ENCODE measurements at places on chromosomes 4 and X.

GRCh38 chr4:100372432-100372831 lies 145.4 kb downstream of the EMCN start:
- DNase-seq: no peak

DNA sequence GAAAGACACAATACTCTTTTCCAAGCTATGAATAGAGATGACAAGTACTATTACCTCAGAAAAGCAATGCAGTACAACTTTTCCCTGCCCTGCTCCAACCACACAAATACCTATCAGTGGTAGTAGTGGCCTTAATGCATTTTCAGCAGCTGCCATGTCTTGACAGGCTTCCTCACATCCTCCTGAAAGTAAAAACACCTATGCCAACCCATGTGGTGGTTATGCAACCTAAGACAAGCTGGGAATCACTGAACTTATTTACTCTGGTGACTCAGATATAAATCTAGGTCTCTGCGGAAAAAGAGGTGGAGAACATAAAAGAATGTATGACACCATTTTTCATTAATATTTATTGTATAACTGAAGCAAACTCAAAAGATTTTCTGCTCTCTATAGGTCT lies 14.5 kb downstream of the WDFY3 start:
- DNase-seq: no peak

DNA sequence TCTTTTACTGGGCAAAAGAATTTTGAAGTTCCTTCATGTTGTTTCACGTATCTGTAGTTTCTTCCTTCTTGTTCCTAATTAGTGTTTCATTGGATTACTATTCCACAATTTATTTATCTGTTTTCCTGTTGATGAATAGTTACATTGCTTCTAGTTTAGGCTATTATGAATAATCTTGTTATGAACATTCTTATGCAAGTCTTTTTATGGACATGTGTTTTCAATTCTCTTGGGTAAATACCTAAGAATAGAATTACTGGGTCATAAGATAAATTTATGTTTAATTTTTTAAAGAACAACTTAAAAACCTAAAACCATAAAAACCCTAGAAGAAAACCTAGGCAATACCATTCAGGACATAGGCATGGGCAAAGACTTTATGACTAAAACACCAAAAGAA lies 70.9 kb upstream of the RXFP1 start:
- DNase-seq: no peak

- no peak for DNase-seq
These were observed 10.1 kb downstream of the ELF4 start for GRCh38 chrX:130100180-130100579.

GRCh38 chr4:181739031-181739430 lies 504.2 kb upstream of the TENM3 start:
- no peak for DNase-seq

GRCh38 chr4:113435893-113436292 lies 325.6 kb downstream of the CAMK2D start:
- DNase-seq: no peak

GRCh38 chr4:2154215-2154740 lies 87.6 kb downstream of the HAUS3 start:
- DNase-seq: no peak
